Endothelial cell (in vitro differentiated cells): ENCODE measurements at places on chromosomes 5 and 9. TPM values are rescaled to one million over a fixed set of nuclear protein-coding genes. Genes with fewer than 3 reads are reported as not detected.

DNA sequence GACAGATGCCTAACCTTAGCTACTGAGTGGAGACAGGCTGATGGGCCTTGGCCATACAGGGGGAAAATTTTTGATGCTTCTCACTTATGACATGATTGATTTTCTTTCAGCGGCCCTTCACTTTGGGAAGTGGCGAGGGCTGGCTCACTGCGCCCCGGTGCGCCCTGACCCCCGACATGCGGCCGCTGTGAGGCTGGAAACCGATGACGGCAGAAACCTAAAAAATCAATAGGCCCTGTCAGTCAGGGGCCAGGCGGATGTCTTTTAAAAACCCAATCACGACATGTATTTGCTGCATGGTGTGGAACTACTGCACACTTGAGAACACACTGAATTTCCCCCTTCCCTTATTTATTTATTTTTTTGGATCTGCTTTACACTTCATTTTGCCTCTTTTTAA lies 121.7 kb downstream of the EBF1 start:
- no peaks in the 10 kb centered on the region for H3K36me3 ChIP-seq
- no peak for DNase-seq
- peaks cover 5% of the 10 kb centered on the region for H3K4me1 ChIP-seq
- no peak overlapping the region for H3K27ac ChIP-seq
- H3K4me3 ChIP-seq: no peak overlapping the region

GRCh38 chr9:105832096-105832710 lies 137.9 kb downstream of the TMEM38B start:
- DNase-seq: no peak
- peaks cover 1% of the 10 kb centered on the region for H3K27me3 ChIP-seq
- H3K27ac ChIP-seq: no peak overlapping the region
- H3K4me1 ChIP-seq: peaks cover 20% of the 10 kb centered on the region

GRCh38 chr9:268616-269015 lies 54.0 kb downstream of the DOCK8 start:
- DNase-seq: no peak
- H3K36me3 ChIP-seq: no peaks in the 10 kb centered on the region
- H3K4me3 ChIP-seq: no peak overlapping the region
- peaks cover 3% of the 10 kb centered on the region for H3K27me3 ChIP-seq
- H3K27ac ChIP-seq: no peak overlapping the region

Gene SPATA24
- total RNA-seq: 7.6 TPM

GRCh38 chr9:70761139-70761670 lies 346.7 kb upstream of the KLF9 start:
- H3K4me3 ChIP-seq: no peak overlapping the region
- DNase-seq: no peak
- H3K4me1 ChIP-seq: no peaks in the 10 kb centered on the region
- H3K27ac ChIP-seq: no peak overlapping the region

GRCh38 chr9:130327070-130327780 lies 61.7 kb downstream of the HMCN2 start:
- H3K27ac ChIP-seq: no peak overlapping the region
- H3K36me3 ChIP-seq: peaks cover 14% of the 10 kb centered on the region
- peaks cover 13% of the 10 kb centered on the region for H3K27me3 ChIP-seq
- H3K4me3 ChIP-seq: no peak overlapping the region
- DNase-seq: peak; percentile 60
- peaks cover 21% of the 10 kb centered on the region for H3K4me1 ChIP-seq

Gene CAMK2A
- total RNA-seq: 1.1 TPM

DNA sequence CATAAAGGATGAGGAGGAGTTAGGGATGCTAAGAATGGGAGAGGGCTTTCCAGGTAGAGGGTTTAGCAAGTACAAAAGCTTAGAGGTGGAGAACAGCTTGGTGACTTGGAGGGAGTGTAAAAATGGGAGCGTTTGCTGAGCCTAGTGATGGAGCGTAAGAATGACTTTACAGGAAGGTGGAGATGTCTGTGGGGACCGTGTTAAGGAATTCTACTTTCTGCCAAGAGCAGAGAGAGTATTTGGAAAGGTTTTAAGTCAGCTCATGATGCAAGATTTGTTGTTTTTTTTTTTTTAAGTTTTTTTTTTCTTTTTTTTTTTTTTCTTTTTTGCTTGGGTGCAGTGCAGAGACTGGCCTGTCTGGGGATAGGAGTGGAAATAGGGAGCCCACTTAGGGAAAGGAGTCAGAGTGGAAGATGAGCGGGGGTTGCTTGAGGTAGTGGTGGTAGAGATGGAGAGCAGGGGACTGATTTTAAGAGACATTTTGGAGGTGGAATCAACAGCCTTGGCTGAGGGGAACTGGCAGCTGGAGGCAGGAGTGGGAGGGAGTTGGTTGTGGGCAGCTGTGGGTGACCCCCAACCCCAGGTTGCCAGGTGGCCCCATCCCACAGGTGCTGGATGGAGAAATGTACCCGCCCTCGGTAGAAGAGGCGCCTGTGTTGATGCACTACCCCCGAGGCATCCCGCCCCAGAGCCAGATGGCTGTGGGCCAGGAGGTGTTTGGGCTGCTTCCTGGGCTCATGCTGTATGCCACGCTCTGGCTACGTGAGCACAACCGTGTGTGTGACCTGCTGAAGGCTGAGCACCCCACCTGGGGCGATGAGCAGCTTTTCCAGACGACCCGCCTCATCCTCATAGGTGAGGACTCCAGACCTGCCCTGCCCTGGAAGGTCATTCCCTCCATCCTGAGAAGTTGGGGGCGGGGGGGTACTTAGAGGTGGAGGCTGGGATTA lies 12.4 kb downstream of the PTGS1 start:
- H3K4me1 ChIP-seq: peaks cover 8% of the 10 kb centered on the region
- no peak for DNase-seq
- H3K4me3 ChIP-seq: no peak overlapping the region
- peaks cover 6% of the 10 kb centered on the region for H3K27me3 ChIP-seq
- H3K36me3 ChIP-seq: peaks cover 20% of the 10 kb centered on the region

- no peak overlapping the region for H3K4me3 ChIP-seq
- DNase-seq: no peak
- no peak overlapping the region for H3K27ac ChIP-seq
- no peaks in the 10 kb centered on the region for H3K4me1 ChIP-seq
- no peaks in the 10 kb centered on the region for H3K36me3 ChIP-seq
These were observed 405.3 kb upstream of the RGMB start for GRCh38 chr5:98368141-98368540.

DNA sequence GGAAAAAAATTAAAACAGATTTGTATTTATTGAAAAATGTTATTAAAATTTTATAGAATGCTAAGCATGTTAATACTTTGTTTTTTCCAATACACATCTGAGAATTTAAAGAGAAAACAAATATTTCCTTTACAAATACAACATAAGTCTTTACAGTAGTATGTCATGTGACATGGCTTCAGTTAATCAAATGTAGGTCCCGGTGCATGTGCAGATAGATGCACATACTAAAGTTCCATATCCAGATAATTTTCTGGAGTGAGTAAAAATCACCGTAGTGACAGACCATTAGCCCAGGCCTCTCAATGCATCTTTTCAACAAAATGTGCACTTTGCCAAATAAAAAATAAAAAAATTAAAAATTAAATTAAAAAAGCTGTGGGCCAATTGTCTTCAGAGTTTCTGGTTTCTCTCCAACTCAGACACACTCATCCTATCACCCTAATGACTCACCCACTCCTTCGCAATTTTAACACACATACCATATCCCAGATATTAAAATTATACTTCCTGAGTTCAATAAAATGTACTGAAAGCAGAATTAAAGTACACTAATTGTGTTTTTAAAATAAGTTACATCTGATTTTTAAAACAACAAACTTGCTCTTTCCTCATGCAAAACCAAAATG lies 508.1 kb downstream of the NR2F1-AS1 start:
- H3K4me1 ChIP-seq: no peaks in the 10 kb centered on the region
- no peaks in the 10 kb centered on the region for H3K27me3 ChIP-seq
- DNase-seq: no peak
- no peak overlapping the region for H3K4me3 ChIP-seq
- H3K36me3 ChIP-seq: no peaks in the 10 kb centered on the region
- H3K27ac ChIP-seq: no peak overlapping the region

GRCh38 chr9:128494108-128494745 lies 10.3 kb upstream of the GLE1 start:
- H3K27ac ChIP-seq: peak overlapping the region; percentile 96
- H3K36me3 ChIP-seq: peaks cover 48% of the 10 kb centered on the region
- peak overlapping the region; percentile 11 for H3K4me3 ChIP-seq
- peak; percentile 90 for DNase-seq

GRCh38 chr9:133529457-133529856 lies 4.7 kb upstream of the MYMK start:
- peaks cover 8% of the 10 kb centered on the region for H3K27me3 ChIP-seq
- no peak overlapping the region for H3K4me3 ChIP-seq
- H3K4me1 ChIP-seq: peaks cover 13% of the 10 kb centered on the region
- H3K36me3 ChIP-seq: peaks cover 4% of the 10 kb centered on the region
- no peak for DNase-seq

Gene TMEM232
- total RNA-seq: 3.1 TPM

- DNase-seq: no peak
- no peaks in the 10 kb centered on the region for H3K4me1 ChIP-seq
- no peaks in the 10 kb centered on the region for H3K36me3 ChIP-seq
- no peak overlapping the region for H3K27ac ChIP-seq
- no peak overlapping the region for H3K4me3 ChIP-seq
- H3K27me3 ChIP-seq: no peaks in the 10 kb centered on the region
These were observed 354.9 kb downstream of the DIRAS2 start for GRCh38 chr9:90287567-90288274.

DNA sequence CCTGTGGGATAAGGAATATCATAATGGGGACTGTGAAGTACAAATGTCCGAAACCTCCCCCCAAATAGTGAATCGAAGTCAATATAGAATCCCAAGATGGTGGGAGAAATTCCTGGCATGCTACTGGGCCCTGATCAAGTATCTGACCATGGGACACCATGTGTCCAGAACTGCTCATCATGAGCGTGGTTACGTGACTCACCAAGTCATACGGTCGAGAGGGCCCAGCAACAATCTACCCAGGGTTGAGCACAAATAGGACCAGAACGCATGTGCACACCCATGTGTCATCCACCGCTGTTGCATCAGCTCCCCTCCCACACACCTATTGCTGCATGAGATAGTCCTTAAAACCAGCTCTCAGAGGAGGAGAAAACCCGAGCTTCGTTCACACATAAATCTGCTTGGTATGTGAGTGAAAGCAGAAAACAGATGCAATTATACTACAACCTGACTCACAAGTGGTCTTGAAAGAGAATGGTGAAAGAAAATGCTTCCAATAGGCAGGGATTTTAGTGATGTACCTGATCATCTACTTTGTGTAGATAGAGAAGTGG lies 353.2 kb downstream of the CWC27 start:
- H3K4me3 ChIP-seq: no peak overlapping the region
- no peaks in the 10 kb centered on the region for H3K4me1 ChIP-seq
- DNase-seq: no peak
- peaks cover 4% of the 10 kb centered on the region for H3K36me3 ChIP-seq
- H3K27me3 ChIP-seq: no peaks in the 10 kb centered on the region

Gene OR1Q1
- total RNA-seq: not detected

GRCh38 chr9:95074632-95075031 lies 242.9 kb downstream of the FANCC start:
- H3K4me1 ChIP-seq: no peaks in the 10 kb centered on the region
- H3K36me3 ChIP-seq: no peaks in the 10 kb centered on the region

DNA sequence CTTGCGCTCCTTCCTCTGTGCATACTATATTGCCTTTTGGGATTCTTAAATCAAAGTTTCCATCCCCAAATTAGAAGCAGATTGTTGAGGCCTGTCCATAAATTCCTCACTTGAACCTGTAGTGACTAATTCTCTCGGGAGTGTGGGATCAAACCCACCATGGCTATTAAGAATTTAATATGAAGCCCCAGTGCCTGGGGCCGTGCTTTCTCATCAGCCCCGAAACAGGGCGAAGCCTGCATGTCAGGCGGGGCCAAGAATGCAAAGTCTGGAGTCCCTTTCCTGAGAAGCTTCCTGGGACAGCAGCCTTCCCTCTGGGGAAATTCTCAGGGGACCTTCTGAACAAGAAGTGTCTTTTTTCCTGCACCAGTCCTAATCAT lies 29.3 kb upstream of the FAT2 start:
- H3K36me3 ChIP-seq: no peaks in the 10 kb centered on the region
- H3K4me1 ChIP-seq: peaks cover 9% of the 10 kb centered on the region
- H3K27me3 ChIP-seq: peaks cover 2% of the 10 kb centered on the region
- no peak overlapping the region for H3K27ac ChIP-seq
- DNase-seq: no peak

DNA sequence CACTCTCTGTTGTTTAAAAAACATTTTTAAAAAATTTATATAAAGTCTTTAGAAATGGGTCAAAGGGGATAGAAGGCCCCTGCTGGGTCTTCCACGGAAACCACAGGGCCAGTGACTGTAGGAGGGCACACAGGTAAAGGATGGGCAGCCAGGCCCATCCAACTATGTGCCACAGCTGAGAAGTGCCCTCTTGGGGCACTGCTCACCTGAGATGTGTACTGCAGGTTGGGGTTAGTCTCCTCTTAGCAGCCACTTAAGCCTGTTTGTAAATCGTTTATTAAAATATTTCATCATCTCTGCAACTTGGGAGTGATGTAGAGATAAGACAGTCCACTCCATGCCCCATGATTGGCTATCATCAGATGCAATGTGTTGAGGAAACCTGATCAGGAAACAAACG lies 222.4 kb downstream of the DIRAS2 start:
- no peaks in the 10 kb centered on the region for H3K36me3 ChIP-seq
- H3K4me1 ChIP-seq: no peaks in the 10 kb centered on the region
- H3K27ac ChIP-seq: no peak overlapping the region
- peaks cover 8% of the 10 kb centered on the region for H3K27me3 ChIP-seq
- no peak overlapping the region for H3K4me3 ChIP-seq

Gene ATP6V0E1
- total RNA-seq: 147 TPM
